ENCODE measurements at places on chromosomes 12 and 14. TPM values are rescaled to one million over a fixed set of nuclear protein-coding genes. Genes with fewer than 3 reads are reported as not detected.

Gene USP30
- total RNA-seq = 34.8 TPM

Gene MANSC4
- total RNA-seq = not detected

GRCh38 chr12:86735072-86735471 lies 478.9 kb upstream of the MGAT4C start:
- H3K27ac ChIP-seq = no peak overlapping the region
- H3K4me3 ChIP-seq = no peak overlapping the region
- no peaks in the 10 kb centered on the region for H3K27me3 ChIP-seq
- DNase-seq = no peak
- H3K36me3 ChIP-seq = no peaks in the 10 kb centered on the region

Gene GZMB
- total RNA-seq = 1.1 TPM

GRCh38 chr14:90606434-90606833 lies 209.6 kb downstream of the CALM1 start:
- no peak overlapping the region for H3K27ac ChIP-seq
- no peaks in the 10 kb centered on the region for H3K4me1 ChIP-seq
- DNase-seq = no peak
- no peaks in the 10 kb centered on the region for H3K36me3 ChIP-seq
- H3K27me3 ChIP-seq = no peaks in the 10 kb centered on the region

GRCh38 chr14:42214981-42215491 lies 608.4 kb downstream of the LRFN5 start:
- no peak overlapping the region for H3K27ac ChIP-seq
- no peaks in the 10 kb centered on the region for H3K4me1 ChIP-seq
- no peaks in the 10 kb centered on the region for H3K27me3 ChIP-seq
- H3K36me3 ChIP-seq = no peaks in the 10 kb centered on the region

All from Peyer's patch (tissue), 4 donors.